ENCODE measurements at places on chromosomes 5 and 9.

GRCh38 chr5:95892784-95893354 lies 68.8 kb downstream of the ELL2 start:
- DNase-seq, result peak; percentile 63

GRCh38 chr9:134293611-134294152 lies 32.6 kb upstream of the RXRA start:
- DNase-seq, result no peak

DNA sequence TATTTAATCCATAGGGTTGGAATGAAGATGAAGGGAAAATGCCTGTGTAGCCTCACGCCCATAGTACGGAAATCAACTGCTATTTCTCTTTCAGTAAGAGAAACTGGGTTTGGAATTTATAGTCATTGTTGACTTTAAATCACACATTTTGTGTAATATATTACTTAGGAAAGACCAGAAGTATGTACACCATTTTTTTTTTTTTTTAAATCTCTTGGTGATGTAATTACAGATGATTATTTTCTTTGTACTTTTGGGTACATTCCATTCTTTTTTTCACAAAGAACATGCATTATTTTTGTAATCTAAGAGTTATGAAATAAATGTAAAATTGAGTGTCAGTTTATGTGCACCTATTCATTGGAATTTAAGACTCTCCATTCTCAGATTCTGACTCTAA lies 45.7 kb downstream of the POC5 start:
- no peak for DNase-seq

GRCh38 chr9:136832581-136832980 lies 9.7 kb upstream of the AJM1 start:
- DNase-seq, result no peak

DNA sequence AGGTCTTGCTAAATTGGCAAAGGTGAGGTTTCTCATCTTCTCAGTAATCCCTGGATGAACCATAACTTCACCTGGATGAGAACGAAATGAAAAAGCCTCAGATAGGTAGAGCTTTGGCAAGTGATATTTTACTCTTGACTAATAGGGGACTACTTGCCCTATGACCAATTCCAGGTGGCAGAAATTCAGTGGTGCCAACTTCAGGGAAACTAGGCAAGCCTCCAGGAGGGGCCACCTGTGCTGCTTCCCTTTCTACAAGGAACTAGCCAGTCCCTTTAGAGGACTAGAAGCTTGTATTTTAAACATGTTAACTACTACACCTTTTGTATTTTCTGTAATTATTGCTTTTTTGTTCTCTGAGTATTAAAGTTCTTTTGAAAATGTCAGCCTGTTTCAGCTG lies 169.0 kb upstream of the GRIA1 start:
- DNase-seq, result no peak

- no peak for DNase-seq
Observed at GRCh38 chr5:133250527-133250926, 198.7 kb downstream of the HSPA4 start.

DNA sequence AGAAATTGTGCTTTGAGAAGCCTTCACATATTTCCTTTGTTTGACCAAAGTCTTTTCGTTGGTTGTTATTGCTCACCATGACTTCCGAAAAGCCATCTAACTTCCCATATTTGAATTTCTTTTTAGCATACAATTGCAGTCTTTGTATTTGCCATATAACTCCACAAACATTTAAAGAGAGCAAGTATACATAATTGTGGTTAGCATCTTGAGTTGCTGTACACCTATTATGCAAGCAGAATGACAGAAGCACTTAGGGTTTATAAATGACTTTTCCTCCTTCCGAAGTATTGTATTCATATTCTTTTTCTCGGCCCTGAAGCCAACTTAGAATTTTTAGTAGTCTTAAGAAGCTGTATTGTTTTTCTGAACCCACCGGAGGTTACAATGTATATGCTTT lies 250.4 kb downstream of the RFK start:
- DNase-seq, result no peak

- no peak for DNase-seq
Observed at GRCh38 chr5:8840237-8840636, 705.6 kb downstream of the SEMA5A start.

DNA sequence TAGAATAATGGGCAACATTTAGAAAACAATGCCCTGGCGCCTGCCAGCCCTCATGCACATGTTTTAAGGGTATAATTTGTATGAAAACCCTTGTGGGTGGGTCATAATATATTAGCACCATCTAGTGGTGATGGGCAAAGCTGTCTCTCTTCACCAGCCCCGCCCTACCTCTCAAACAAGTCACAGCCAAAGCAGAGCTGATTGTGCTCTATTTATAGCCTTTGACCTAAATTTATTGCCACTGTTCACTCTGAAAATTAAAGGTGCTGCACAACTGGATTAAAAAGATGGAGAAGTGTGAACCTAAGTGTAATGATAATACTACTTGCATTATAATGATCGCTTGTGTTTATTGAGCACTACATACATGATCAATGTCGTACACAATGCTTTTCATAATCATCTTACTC lies 131.9 kb upstream of the ANKH start:
- peak; percentile 64 for DNase-seq

- DNase-seq, result peak; percentile 74
Observed at GRCh38 chr9:124267271-124267807, 9.6 kb downstream of the NEK6 start.

DNA sequence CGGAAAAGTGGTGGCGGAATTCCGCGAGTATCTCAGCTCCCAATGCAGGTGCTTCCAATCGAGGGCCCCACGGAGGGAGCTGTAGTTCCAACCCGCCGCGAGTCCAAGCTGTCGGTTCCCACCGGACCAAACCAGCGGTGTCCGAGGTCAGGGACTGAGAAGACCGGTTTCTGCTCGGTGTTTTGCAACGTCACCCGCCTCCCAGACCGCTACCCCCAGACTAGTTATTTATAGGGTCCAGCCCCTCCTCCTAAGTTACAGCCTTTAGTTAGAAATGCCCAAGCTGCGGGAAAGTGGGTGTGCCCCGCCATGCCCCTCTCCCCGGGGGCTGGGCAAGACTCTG lies 677 bp upstream of the MYORG start:
- no peak for DNase-seq

DNA sequence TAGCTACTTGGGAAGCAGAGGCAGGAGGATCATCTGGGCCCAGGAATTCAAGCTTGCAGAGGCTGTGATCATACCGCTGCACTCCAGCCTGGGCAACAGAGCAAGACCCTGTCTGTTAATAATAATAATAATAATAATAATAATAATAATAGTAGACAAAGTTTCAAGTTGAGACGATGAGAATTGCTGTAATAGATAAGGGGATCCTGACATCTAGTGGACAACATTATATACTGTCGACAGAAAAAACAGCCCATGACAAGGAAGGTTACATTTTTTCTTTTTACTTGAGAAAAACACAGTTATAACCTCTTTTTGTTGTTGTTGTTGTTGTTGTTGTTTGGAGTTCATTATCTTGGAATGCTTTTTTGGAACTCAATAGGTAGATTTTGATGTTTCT lies 35.3 kb downstream of the NDFIP1 start:
- peak; percentile 42 for DNase-seq

DNA sequence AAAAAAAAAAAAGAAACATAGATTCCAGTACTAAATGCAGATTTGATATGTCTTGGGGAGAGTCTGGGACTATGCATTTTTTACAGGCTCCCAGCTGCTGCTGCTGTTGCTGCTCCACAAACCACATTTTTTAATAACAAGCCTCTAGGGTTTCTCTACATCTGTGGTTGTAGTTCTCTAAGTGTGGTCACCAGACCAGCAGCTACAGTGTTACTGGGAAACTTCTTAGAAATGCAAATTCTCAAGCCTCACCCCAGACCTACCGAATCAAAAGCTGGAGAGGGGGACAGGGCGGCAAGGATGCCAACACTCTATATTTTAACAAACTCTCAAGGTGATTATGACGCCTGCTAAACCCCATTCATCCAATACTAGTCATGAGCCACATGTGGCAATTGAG lies 293.4 kb upstream of the PTGER4 start:
- DNase-seq, result peak; percentile 72

- DNase-seq, result no peak
Observed at GRCh38 chr9:105054491-105054890, 126.5 kb upstream of the ABCA1 start.

GRCh38 chr5:143893638-143894037 lies 81.7 kb downstream of the HMHB1 start:
- no peak for DNase-seq

- no peak for DNase-seq
Observed at GRCh38 chr5:131373265-131373664, 109.4 kb downstream of the CDC42SE2 start.

GRCh38 chr5:10701567-10702039 lies 59.4 kb downstream of the DAP start:
- peak; percentile 7 for DNase-seq

DNA sequence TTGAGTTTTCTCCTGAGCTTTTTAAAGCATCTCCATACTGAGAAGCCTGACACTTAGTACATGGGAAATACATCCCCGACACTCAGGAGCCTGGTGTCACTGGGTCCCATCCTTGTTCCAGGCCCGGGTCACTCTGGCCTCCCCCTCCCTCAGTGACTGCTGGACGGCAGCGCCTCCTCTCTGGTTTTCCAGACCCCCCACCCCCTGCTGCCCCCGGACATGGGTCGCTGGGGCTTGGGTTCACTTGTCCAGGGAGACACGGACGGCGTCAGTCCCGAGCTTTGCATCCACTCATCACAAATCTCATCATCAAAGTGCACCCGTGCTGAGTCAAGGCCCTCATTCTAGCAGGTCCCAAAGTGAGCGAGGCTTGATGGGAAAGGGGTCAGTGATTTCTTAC lies 243.0 kb downstream of the IRX2 start:
- DNase-seq, result no peak

- DNase-seq, result no peak
Observed at GRCh38 chr9:2489838-2490314, 131.7 kb upstream of the VLDLR start.

- DNase-seq, result no peak
Observed at GRCh38 chr5:115774684-115775083, 41.8 kb downstream of the CDO1 start.

DNA sequence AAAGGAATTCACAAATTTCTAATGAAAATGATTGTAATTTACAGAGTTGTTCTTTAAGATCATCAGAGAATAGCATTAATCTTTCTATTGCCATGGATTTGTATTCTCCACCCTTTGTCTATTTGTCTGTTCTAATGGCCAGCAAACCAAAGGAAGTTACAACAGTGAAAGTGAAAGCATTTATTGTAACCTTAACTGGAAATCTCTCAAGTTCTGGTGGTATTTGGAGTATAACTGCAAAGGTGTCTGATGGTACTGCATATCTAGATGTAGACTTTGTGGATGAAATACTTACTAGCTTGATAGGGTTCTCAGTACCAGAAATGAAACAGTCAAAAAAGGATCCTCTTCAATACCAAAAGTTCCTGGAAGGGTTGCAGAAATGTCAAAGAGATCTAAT lies 21.7 kb downstream of the RMI1 start:
- DNase-seq, result no peak

Measured in AML-193 (cell line).